ENCODE measurements at places on chromosomes 5 and 9.

- no peak for DNase-seq
Observed at GRCh38 chr9:106689089-106689488, 173.9 kb upstream of the ZNF462 start.

GRCh38 chr9:81423589-81424326 lies 265.6 kb downstream of the TLE1 start:
- no peak for DNase-seq

GRCh38 chr5:10936081-10936855 lies 175.2 kb upstream of the DAP start:
- no peak for DNase-seq

GRCh38 chr9:77547106-77547730 lies 100.9 kb downstream of the GNA14 start:
- DNase-seq, result no peak

GRCh38 chr5:42974536-42974935 lies 65.6 kb downstream of the ANXA2R start:
- no peak for DNase-seq

GRCh38 chr5:64788156-64788555 lies 19.4 kb downstream of the CWC27 start:
- no peak for DNase-seq

DNA sequence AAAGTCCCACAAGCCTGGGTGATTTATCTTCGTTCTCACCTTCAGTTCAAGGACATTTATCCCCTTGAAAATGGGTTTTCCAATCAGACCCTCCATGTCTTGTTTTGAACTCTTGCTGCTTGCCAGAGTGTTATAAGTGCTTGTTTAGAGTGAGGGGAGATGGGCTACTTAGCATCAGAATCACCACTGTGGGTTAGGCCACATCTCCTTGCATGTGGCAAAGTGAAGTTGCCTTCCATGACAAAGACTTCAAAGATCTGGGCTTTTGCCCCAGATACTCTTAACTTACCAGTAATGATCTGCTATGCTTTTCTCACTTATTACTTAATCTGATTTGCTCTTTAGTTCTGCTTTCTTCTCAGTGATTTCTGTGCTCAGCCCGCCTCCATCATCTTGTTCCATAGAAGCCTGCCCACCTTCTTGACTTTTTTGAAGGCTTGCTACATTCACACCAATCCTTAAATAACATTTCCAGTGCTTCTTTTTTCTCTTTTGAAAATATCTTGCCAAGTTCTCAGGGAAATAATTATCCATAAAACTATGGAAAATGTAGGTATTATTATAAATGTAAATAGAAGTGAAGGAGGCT lies 39.0 kb downstream of the GPR21 start:
- no peak for DNase-seq

GRCh38 chr9:8857068-8857925 lies 1057.7 kb upstream of the DMAC1 start:
- DNase-seq, result no peak

DNA sequence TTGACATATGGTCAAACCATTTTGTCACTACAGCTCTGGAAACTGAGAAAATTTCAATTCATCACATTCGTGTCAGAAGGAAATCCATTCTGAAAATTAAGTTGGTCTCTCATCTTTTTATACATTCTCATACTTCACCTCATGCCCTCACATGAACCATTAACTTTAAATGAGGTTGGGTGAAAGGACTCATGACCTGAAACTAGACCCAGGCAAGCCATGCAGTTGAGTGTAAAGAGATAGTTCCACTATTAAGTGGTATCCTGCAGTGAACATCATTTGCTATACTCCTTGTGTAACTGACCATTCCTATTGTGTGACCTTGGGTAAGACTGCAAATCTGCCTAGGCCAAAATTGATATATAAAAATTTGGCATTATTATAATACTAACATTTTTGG lies 299.6 kb upstream of the GRIN3A start:
- DNase-seq, result no peak

Data from activated CD4-positive, CD25-positive, alpha-beta regulatory T cell (primary cell).